ENCODE measurements at places on chromosomes 1 and 21.
A peak's percentile ranks its signal among the peaks of the same experiment; 100 is the strongest.

- DNase-seq = no peak
These were observed 53.3 kb upstream of the COL18A1 start for GRCh38 chr21:45351526-45352275.

DNA sequence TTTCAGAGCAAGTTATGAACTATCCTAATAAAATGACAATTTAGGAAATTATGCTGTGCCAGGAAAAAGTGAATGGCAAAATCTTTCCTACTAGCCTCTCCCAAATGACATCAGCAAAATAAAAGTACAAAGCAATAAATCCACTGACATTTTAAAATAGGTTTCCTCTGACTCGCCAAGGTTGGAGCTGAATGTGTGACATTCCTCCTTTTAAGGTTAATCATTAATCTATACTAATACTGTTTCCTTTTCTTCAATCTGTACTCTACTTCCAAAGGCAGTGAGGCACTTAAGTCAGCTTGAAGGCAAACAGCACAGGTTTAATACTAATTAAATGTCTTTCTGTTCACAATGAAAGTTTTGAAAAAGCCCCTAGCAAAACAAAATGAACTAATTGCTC lies 15.7 kb downstream of the RNF19B start:
- no peak for DNase-seq

DNA sequence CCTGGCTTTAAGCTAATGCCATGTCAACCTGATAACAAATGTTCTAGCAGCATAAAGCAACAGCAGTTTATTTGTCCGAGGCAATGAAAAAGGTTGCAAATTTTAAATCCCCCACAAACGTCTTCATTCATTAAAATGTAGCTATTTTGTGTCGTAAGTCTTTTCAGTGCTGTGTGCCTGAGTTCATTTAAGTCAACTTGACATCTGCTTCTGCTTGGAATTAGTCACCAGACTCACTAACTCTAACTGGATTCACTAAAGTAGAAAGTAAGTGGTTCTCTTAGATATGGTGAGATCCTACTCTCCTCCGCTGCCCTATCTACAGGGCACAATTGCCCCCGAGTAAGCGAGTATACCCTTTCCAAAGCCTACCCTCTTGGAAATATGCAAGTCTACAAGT lies 118.4 kb upstream of the CHRM3 start:
- no peak for DNase-seq

- DNase-seq = no peak
These were observed 63.2 kb upstream of the APOBEC4 start for GRCh38 chr1:183716286-183716685.

DNA sequence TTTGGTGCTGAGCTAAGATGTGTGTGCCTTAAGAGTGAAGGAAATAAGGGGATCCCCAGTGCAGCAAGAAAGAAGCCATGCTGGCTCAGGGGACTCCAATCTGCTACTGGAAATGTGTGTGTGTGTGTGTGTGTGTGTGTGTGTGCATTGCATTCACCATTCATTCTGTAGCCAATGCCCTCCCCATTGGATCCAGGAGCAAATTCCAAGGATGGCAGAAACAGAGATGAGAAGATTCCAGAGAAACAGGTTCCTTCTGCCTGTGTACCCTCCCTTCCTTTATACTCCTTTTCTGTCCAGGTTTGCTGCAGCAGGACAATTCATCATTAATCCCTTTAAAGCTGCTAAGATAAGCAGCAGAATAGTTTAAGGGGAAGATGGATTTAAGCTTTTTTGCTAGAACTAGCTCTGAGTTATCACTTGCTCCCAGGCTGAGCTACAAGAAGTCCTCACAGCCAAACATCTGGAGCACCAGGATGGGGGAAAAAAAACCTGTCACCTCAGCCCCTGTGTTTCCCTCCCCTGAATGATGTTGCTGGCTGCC lies 3.2 kb downstream of the SLC6A17 start:
- DNase-seq = no peak

- peak; percentile 16 for DNase-seq
These were observed 330.6 kb downstream of the RPS6KC1 start for GRCh38 chr1:213381572-213382084.

DNA sequence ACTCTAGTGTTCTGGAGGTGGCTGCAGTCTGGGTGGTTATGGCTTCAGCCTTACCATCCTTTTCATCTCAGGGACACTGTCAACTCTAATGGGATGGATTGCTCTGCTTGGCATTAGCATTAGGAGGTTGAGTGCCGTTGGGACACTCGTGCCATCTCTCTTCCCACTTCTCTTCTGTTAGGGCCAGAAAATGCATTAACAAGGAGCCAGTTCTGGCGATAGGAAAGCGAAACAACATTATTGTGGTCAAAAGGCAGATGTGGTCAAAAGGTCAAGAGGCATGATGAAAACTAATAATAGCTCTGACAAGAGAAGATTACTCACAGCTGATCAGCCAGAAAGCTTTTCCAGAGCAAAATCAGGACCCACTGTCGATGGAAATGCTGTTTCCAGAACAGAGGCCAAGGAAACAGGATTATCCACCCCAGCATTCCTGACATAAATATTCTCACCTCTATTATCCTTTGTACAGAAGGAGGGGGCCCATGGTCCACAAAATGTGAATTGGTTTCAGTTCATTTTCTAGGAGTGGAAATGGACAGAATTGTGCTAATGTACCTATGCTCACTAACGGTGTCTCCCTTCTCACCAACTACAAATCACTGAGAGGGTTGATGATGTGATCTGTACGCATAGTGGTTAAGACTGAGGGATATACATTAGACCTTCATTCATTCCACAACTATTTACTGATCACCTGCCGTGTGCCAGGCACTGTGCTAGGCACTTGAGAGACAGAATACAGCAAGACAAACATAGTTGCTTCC lies 72.0 kb downstream of the ST6GALNAC5 start:
- DNase-seq = no peak

- DNase-seq = no peak
These were observed 1.4 kb downstream of the PMF1 start for GRCh38 chr1:156214024-156214748.

GRCh38 chr1:9663257-9663656 lies 11.7 kb downstream of the PIK3CD start:
- no peak for DNase-seq

- peak; percentile 20 for DNase-seq
These were observed at the start of gene CFAP45 for GRCh38 chr1:159900086-159900680. Gene CFAP45 (minus strand): TSS chr1:159900165. CDS start chr1:159900098, 67 bp downstream.

DNA sequence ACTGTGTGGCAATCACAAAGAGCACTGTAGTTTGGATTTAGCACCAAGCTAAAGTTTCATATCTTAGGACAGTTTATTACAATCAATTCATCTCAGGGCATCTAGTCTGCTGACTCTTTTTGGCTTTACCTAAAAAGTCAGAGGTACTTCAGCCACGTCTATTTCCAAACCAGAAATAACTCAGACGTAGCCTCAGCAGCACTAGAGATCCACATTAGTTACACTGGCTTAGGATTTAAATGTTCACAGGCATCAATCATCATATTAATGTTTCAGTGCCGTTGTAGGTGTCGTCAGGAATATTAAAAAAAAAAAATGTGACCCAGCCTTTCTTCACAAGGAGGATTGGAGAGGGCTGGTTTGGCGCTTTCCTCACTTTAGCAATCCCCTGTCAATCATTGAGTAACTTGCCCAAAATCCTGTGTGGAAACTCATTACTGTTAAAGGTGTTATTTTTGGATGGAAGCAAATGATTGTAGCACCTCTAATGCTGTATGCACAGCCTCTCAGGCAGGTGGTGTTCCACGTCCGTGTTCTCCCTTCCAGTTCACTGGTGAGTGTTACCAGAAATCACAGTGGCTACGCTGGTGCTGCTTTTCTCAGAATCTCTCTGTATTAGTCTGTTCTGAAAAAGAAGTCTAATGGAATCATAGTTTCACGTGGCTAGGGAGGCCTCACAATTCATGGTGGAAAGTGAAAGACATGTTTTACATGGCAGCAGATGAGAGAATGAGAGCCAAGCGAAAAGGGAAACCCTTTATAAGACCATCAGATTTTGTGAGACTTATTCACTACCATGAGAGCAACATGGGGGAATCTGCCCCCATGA lies 45.4 kb downstream of the NEK7 start:
- no peak for DNase-seq

DNA sequence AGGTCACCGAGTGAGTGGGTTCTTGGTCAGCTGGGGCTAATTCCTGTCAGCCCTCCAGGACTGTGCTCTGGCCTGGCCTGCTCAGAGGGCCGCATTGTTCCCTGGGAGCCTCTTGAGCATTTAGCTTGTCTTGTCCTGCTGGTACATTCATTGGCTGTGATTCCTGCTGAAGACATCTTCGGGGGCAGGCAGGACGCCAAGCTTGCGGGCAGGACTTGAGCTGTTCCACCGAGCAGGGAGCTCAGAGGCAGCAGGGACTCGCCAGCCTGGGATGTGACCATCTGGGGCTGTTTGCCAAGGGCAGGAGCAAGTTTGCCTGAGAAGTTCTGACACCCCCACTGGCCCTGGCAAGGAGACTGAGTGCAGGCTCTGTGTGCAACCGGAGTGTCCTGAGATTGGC lies 7.0 kb upstream of the SLC26A9 start:
- DNase-seq = peak; percentile 77

GRCh38 chr1:11886986-11887665 lies 28.4 kb upstream of the NPPB start:
- no peak for DNase-seq

DNA sequence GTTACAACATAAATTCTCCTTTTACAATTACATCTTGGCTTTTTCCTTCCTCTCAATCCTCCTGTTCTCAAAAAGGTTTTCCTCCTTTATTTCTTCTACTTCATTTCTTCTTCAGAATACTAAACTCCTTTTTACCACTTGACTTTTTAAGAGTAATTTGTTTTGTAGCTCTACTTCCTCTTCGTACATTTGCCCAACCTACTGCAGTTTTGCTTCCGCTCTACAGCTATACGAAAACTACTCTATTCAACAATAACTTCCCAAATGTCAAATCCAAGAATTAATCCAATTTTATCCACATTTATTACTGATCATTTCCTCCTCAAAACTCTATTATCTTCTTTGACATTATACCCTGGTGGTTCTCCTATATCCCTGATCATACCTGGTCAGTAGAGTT lies 3.4 kb downstream of the GDAP2 start:
- peak; percentile 12 for DNase-seq

DNA sequence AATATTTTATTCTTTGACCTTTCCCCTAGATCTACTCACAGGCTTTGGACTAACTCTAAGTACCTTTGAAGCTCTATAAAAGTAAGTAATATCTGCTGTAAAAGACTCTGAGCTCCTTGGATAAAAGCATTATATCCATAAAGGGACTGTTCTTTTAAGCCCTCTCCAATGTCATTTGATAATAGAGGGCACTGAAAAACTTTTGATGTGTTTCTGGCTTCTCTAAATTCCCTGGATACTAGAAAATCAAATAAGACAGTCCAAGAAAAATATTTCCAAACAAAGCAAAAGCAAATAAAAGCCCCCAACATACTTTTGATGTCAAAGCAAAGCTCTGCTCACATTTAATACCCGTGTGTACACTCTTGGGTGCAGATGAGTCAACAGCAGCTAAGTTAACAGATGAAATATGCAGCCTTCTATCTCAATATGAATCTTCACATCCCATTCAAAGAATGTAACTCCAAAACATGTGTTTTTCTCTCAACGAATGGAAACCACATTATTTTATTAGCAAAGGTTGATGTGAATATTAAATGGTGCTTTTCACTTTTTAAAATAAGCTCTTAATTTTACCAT lies 230.3 kb downstream of the CENPF start:
- no peak for DNase-seq

- no peak for DNase-seq
These were observed 92.3 kb upstream of the NBPF6 start for GRCh38 chr1:108357802-108358201.

DNA sequence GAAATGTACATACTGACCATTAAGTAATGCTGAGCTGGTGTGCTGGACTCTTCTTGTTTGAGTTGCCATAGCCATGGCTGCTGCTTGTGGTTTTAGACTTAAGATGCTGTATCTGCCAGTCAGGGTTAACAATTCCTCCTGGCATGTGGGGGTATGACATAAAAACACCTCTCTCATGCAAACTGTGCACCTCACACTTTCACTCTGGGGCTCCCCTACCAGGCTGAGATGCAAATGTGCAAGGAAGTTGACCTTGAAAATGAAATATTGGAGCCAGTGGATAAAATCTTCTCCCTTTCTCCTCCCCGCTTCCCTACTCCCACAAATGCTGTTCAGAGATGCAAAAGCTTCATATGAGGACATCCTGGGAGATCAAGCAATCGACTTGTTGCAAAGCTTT lies 198.8 kb downstream of the FCRL5 start:
- DNase-seq = no peak

DNA sequence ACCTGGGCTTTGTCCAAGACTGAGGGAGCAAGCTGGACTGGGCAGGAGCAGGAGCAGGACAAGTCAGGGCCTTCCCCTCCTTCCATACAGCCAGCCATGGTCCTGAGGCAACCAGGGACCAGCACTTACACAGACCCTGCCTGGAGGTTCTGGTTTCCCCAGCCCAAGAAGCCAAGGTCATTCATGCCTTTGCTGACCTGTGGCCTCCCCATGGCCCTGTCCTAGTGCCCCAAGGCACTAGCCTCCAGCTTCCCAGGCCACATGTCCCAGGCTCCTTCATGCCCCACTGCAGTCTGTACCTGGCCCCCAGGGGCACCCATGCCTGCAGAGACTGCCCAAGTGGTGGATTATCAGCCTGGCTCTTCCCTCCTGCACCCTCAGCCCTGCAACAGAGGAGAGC lies 243.9 kb downstream of the TOMM20 start:
- no peak for DNase-seq

- DNase-seq = no peak
These were observed 159.1 kb downstream of the EDEM3 start for GRCh38 chr1:184595596-184595995.

- no peak for DNase-seq
These were observed 28.9 kb upstream of the EDN2 start for GRCh38 chr1:41513383-41513735.

- DNase-seq = no peak
These were observed 74.4 kb downstream of the AK4 start for GRCh38 chr1:65222340-65222940.

GRCh38 chr1:46487818-46488218 lies 1.8 kb upstream of the DMBX1 start:
- no peak for DNase-seq

DNA sequence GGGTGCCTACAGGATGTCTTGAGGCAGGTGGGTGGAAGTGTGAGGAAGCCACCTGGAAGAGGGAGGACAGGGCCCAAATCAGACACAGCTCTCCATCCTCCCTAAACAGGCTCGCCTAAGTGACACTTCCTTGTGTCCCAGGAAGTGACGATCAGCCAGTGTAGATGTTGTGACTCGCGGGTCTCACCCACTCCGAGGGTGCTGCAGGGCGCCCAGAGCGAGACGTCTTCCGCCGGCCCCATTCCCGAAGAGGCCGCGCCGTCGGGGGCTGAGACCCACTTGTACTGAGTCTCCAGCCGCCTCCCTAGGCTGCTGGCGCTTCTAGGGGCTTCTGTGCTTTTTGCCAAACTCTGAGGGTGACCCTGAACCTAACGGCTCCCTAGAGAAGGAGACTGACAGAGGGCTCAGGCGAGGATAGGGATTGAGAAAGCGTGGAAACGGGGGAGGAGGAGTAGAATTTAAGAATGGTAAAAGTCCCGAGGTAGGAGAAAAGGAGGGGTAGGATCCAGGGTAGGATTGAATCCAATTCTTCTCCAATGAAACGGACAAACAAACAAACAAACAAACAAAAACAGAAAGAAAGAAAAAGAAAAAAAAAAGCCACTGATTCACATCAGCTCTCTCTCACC lies 543 bp upstream of the MARK1 start:
- peak; percentile 82 for DNase-seq
